ENCODE measurements at places on chromosomes 2 and 18.
A peak's percentile ranks its signal among the peaks of the same experiment; 100 is the strongest.

DNA sequence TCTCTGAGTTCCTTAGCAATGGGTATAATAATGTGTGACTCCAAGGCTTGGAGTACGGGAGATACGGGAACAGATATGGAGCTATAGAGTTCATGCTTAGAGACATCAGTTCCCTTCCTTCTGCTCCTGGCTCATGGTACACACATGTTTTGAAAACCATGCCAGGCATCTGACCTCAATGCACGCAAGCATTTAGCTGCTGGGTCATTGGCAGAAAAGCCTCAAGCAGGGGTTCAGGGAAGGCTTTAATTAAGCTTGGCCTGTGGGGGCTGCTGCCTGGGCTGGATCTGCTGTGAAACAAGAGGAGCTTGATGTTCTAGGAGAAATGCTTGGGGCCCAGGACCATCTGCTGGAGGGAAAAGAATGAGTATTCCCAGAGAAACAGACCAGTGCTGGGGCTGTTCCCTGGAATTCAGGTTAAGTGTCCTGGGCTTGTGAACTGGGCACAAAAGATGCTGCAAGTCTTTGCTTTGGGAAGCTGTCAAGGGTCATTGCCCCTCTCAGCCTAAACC, 3.2 kb downstream of the ALLC start:
- no peak for DNase-seq

- peak; percentile 100 for DNase-seq
Observed at GRCh38 chr2:15984368-15985255, 44.3 kb downstream of the MYCN start.

DNA sequence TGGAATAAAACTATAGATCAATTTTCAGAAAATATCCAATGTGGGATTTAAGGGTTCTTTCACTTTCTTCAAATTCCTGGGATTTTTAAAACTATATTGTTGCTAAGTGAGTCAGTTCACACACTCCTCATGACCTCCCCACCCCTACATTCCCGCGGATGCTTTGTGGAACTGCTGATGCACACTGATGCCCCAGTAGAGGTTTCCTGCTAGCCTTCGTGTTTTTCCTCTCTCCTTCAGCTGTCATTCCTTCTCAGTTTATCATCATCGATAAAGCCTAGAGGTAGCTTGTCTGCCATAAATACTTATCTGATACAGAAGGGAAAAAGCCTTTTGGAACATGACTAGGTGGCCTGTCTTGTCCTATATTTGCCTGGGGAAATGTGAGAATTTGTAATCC, 67.4 kb upstream of the GALNT5 start:
- DNase-seq = no peak

- DNase-seq = no peak
Observed at GRCh38 chr2:36912695-36913094, 53.6 kb downstream of the STRN start.

- no peak for DNase-seq
Observed at GRCh38 chr18:48749768-48750167, 201.0 kb downstream of the SMAD7 start.

GRCh38 chr18:79912994-79913831, 38.2 kb downstream of the SLC66A2 start:
- no peak for DNase-seq

DNA sequence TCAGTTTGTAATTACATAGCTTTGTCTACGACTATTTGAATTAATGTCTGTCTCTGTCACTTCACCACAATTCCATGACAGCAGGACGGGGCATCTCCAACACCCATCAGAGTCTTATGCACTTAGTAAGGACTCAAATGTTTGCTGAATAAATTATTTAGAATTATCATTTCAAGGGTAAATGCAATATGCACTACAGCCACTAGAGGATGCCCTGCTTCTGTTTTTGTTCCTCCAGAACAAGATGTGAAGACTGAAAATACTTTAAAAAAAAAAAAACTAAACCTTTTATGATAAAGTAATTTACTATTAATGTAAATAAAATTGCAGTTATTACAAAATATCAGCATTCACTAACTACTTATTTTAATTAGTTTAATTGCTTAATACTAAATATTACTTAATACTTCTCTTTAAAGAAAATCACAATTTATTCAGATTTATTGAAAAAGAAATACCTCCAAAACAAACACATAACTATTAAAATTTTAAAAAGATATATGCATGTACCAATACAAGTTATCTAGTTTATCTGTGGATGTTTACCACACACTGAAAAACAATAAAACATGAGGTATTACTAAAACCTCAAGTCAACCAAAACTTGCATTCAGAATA, 3.2 kb downstream of the PIGN start:
- peak; percentile 21 for DNase-seq

- no peak for DNase-seq
Observed at GRCh38 chr2:112973156-112973555, 4.7 kb upstream of the IL36G start.

DNA sequence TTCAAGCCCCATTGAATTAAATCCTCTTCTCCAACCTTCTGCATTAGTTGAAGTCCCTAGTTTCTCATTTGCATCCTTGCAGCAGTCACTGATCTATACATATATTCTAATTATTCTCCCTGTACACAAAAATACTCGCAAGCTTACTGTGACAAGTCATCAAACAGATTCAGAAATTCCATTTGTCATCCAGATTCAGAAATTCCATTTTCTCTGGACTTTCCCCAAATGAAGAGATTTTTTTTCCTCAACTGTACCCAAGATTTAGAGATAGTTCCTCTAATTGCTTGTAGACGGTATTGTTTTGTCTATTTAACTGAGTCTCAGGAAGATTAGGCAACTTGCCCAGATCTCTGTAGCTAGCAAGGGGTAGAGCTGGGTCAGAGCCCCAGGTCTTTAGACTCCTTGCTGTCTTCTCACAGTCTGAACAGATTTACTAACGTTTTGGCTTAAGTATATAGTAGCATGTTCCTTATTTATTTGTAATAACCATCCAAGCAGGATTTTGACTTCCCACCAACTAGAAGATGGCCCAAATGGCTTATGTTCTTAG, 34.2 kb downstream of the RAB12 start:
- DNase-seq = no peak

- no peak for DNase-seq
Observed at GRCh38 chr2:180203972-180204371, 196.9 kb upstream of the CWC22 start.

- no peak for DNase-seq
Observed at GRCh38 chr2:241931084-241931975, 61.8 kb downstream of the RTP5 start.

DNA sequence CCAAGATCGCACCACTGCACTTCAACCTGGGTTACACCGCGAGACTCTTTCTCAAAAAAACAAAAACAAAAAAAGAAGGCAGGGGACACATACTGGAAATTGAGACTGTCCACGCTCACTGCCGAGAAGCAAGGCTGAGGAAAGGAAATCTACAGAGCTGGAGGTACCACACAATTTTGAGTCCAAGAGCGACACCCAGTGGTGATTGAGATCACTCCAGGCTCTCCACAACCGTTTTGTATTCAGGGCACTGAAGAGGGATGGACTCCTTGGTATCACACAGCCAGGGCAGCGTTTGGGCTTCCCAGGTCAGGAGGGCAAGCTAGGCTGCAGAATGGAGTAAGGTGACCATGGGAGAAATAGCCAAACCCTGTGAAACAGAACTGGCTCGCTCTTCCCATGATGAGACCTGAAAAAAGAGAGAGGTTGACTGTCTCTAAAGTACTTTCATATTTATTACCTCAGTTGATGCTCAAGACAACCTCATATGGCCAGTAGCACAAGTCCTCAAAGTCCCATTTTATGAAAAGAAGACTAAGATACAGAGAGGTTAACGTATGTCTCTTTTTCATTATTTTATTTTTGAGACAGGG, 74.5 kb upstream of the YPEL5 start:
- peak; percentile 80 for DNase-seq

DNA sequence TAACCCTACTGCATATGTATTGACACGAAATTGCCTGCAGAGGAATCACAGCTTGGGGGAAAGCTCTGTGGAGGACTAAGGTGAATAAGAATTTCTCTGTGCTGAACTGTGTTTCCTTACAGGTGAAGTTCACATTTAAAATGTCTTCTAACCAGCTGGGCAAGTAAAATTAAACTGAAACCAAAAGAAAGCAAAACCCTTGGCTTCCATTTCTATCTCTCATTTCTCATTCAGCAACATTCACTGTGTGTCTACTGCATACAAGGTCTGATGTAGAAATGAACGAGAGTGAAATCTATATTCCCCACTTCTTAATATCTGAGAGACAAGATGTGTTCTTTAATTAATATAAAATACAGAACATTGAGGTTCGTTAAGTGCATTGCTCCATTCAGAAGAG, 397.3 kb downstream of the SOX11 start:
- DNase-seq = no peak

DNA sequence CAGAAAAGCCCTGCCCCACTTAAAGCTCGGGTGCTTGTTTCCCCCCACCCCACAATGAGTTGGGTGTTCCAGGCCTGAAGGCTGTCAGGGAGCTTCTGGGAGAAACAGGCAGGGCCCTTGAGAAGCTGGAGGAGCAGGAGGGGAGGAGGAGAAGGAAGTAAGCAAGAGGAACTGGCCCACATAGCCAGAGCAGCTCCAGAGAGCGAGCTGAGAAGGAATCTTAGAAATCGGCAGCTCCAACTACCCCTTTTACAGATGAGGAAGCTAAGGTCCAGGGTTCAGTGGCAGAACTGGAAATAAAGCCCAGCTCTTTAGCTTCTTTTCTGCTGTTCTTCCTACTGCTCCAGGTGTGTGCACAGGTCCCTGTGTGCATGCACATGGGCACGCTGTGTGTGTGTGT, 12.7 kb upstream of the KCNK3 start:
- DNase-seq = no peak

DNA sequence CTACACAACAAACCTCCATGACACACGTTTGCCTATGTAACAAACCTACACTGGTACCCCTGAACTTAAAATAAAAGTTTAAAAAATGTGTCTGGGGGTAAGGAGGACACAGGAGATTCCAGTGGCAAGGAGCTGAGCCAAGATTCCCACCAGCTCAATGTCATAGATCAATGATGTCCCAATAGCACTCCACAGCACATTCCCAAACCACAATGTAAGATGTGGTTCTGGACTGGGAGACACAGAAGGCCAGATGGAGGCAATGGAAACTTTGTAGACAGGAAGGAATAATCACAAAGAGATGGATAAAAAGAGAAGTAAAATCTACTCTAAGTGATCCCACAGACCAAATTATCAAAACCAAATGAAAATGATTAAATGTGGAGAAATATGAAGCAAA, 312.4 kb upstream of the SOX11 start:
- DNase-seq = no peak

DNA sequence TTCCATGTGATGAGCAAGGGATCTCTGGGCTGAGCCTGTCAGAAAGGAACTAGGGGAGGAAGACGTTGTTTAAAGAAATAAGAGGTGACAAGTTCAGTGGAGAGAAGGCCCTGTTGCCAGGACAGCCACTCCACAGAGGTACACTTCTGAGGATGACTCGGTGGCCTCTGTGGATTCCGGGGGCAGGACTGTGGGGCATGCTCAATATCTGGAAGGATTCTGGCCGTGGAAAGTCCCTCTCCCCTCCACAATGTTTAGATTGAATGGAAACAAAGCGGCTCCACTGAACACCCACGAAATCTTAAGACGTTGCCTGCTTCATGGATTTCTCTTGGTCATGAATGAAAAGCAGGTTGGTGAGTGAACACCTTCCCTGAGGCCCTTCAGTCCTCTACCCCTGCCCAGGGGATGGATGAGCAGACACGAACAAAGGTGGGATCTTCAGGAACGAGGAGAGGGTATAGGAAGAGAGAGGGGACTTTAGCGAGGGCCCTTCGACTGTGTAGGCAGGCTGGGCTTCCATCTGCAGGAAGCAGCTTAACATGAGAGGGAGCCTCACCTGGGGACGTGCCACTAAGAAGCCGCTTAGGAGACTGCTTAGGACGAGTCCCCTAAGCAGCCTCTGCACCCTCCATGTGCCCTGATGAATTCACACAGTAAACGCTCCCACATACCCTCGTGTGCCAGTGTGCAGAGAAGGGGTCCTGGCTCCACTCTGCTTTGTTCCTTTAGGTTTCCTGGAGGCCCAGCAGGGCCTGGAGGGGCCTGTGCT, 1.9 kb downstream of the NTSR2 start:
- DNase-seq = no peak

DNA sequence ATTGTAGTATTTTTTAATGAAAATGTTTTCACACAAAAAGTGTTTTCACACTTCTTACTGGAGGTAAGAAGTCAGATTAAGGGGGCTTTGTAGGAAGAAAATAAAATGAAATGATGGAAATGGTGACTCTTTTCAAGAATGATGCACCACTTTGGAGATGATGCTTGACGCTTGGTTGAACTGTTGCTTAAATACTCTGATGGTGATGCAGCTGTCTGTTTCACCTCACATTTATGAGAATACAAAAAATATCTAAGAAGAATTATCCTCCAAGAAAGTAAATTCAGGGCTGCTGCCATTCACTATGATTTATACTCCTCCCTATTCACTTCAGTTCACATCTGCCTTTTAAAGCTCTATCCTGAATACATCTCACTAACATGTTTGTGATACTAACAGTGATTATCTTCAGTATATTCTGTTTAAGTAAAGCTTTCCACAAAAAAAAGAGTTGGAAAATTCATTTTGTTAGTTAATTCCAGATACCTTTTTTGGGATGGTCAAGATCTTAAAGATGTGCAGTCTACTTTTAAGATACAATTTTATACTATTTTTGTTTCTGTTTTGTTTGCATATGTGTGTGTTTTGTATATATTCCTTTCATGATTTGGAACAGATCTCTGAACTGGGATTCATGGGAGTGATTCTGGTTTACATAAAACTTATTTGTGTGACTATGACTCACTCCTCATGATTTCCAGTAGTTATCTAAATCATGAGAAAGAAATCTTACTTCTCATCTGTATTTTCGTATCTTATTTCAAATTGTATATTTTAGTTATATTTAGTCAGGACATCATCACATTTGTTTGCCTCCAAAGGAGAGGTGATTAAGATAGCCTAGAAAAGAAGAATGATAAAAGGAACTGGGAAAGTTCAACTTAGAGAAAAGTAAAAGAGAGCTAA, 53.1 kb downstream of the SLC39A10 start:
- DNase-seq = no peak

GRCh38 chr18:77870199-77870598, 620.6 kb downstream of the GALR1 start:
- DNase-seq = no peak

DNA sequence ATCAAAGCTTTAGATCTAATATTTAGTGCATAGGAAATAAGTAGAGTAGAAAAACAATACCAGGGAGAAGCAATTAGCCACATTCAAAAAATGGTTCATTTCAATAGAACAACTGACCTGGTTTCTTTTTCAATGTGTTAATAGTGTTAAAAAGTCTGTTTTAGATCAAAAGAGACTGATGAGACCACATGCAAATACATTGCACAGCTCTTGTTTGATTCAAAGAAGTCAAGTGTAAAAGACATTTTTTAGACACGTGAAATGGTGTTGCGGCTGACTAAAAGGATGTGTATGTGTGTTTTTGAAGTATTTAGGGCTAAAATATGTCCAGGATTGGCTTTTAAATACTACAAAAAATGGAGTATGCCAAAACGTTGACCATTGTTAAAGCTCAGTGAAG, 1.2 kb upstream of the AOX1 start:
- DNase-seq = no peak

DNA sequence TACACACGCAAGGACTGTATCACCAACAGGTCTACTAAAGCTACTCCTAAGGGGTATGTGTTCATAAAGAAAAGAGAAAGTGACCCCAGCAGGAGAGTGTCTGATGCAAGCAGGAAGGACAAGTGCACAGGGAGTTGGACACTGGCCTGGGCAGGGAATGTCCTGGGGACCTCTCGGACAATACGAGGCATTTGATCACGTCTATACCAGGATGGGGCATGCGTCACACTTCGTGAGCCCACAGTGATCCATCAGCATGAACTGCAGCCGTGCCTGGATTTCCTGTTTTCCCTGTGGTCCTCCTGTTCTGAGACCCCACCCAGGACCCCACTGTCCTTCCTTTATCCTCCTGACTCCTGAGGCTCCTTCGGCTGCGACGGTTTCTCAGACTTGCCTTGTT, 113.9 kb downstream of the HDAC4 start:
- no peak for DNase-seq

Measured in NCI-H526 (cell line).